HFF-Myc (cell line): ENCODE measurements at places on chromosomes 7 and 10.

DNA sequence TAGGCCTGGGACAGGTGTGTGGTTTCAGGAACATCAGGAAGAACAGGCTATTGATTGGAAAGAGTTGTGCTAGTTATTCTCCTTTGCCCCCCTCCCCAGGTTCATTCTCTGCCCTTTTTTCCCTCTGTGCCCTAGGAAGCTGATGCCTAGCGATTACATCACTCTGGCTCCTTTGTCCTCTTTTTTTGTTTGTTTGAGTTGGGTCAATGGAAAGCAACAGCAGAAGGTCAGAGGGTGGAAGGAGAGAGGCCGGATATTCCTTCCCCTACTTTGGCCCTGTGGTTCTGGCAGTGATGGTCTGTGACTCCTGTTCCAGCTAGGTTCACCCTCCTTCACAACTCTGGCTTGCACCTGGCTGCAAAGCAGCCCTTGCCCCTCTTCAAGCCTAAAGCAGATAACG lies 18.9 kb downstream of the LOXL4 start:
- no peak for DNase-seq

GRCh38 chr7:75614401-75614800 lies 122.3 kb downstream of the SPDYE5 start:
- no peak for DNase-seq

DNA sequence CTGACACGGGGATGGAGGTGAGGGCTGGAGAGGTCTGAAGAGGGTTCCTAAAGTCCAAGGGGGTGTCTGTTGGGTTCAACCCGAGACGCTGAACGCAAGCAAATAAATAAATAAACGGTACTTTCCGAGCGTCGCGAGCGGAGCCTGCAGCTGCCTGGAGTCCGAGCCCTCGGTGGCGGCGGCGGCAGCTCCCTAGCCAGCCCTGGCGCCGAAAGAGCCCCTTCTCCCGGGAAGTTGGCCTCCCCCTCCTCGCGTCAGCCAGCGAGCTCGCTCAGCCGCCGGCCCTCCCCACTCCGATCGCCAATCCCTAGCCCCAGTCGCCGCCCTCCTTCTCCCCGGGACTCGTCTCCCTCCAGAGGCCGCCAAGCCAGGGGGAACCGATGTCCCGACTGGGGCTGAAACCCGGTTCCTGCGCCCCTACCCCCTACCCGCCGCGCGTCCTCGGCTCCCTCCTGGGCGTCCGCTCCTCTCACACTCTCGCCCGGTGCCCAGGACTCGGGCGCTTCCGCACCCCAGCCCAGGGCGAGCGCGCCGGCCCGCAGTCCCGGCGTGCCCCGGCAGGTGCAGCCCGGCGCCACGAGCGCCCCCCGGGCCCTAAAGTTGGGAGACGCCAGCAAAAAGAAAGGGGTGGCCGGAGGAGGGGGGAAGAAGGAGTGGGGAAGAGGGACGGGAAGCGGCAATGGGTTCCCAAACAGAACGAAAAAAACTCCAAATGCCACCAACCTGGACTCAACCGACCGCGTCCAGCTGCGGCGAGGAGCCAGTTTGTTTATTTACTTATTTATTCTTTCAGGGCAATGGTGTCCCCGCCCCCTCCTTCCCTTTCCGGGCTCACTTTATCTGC lies at the start of gene GFRA1:
Gene GFRA1, minus strand, starts transcription at position 767 of the 844 bp plus-strand sequence. CDS start 1,177 bp downstream, outside the sequence.
- DNase-seq: no peak

DNA sequence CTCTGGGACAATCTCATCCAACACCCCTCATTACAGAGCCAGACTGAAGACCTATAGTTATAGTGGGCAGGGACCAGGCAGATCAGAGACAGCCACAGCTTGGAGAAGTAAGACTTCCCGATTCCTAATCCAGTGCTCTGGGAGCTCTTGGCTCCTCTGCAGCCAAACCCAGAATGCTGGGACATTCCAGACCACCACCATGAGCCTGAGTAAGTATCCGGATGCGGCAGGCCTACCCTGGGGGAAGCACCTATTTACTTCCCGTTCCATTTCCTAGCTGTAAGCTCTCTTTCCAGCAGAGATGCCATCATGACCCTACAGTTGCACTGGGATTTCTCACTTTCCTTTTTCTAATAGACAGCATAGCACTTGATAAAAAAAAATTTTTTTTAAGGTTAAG lies 16.4 kb downstream of the HIP1 start:
- no peak for DNase-seq

DNA sequence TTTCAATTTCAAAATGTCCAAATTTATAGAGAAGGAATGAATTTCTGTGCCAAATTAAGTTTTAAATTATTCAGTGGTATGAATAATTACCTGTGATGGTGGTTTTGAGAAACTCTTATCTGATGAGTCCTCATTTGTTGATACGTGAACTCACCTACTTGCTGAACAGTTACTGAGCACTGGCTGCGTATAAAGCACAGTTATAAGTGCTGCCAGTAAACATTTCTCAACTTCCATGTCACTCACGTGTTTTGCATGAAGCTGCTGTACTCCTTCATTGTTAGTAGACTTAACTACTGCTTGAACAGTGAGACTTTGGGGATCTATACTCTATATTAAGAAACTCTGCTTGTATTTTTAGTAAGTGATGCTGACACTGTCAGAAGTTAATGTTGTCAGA lies 269.1 kb upstream of the FZD8 start:
- DNase-seq: no peak

GRCh38 chr7:12731214-12731656 lies 43.8 kb downstream of the ARL4A start:
- peak; percentile 38 for DNase-seq

GRCh38 chr10:86583983-86584382 lies 62.4 kb upstream of the WAPL start:
- no peak for DNase-seq

- no peak for DNase-seq
Observed at GRCh38 chr7:6618621-6619020, 3.2 kb downstream of the ZNF853 start.
